Cardiac muscle cell (in vitro differentiated cells and primary cell): ENCODE measurements at places on chromosomes 4 and X. TPM values are rescaled to one million over a fixed set of nuclear protein-coding genes. Genes with fewer than 3 reads are reported as not detected.

UBA1 gene
- 324 and 386 TPM in 2 replicates for total RNA-seq

MAGEA2 gene
- total RNA-seq = 0.14 TPM in 1 of 2 replicates, not detected in the other

IL2 gene
- total RNA-seq = not detected in 2 replicates

AADAT gene
- 8.9 and 10.2 TPM in 2 replicates for total RNA-seq

- no peaks in the 10 kb centered on the region for H3K27me3 ChIP-seq
- no peak overlapping the region for H3K4me3 ChIP-seq
- peak; percentile 92 for DNase-seq
- peaks cover 21% of the 10 kb centered on the region for H3K36me3 ChIP-seq
These were observed 41.8 kb downstream of the RBBP7 start for GRCh38 chrX:16828124-16828908.

DNA sequence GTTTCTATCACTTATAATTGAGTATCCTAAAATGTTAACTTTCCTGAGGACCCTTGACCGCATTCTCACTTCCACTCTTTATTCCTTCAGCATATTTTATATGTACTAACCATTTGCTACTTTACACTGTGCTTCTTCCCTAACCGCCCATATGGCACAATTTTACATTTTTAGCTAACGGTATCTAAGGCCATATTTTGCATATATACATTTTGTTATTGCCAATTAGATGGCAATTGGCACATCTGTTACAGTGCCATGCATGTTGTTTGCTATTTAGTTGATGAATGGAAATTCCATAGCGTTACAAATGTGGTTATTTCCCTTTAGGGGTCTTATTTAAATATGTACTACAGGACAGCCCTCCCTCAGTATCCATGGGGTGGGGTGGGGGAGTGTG lies 20.0 kb upstream of the OTUD4 start:
- no peaks in the 10 kb centered on the region for H3K27me3 ChIP-seq
- H3K4me1 ChIP-seq = no peaks in the 10 kb centered on the region
- no peak overlapping the region for H3K27ac ChIP-seq
- no peaks in the 10 kb centered on the region for H3K36me3 ChIP-seq

GRCh38 chr4:158243071-158243470 lies 32.8 kb downstream of the TMEM144 start:
- H3K27me3 ChIP-seq = no peaks in the 10 kb centered on the region
- no peaks in the 10 kb centered on the region for H3K4me1 ChIP-seq
- no peak for DNase-seq
- no peaks in the 10 kb centered on the region for H3K36me3 ChIP-seq
- H3K27ac ChIP-seq = no peak overlapping the region

DNA sequence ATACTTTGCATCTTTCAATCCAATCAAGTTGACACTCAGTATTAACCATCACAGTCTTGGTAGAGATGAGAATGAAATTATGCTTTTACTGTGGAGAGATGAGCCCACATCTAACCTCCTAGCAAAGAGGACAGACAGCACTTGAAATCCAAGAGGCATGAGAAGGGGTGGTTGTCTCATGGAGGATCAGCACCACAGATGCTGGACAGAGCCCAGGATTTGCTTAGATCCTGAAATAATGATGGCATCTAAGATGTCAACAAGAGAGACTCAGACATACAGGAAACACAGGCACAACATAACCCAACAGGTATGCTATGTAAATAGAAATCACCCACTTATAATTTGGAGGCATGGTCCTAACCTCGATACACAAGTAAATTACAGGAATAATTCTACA lies 74.3 kb upstream of the VCX2 start:
- no peaks in the 10 kb centered on the region for H3K4me1 ChIP-seq
- no peaks in the 10 kb centered on the region for H3K36me3 ChIP-seq
- no peaks in the 10 kb centered on the region for H3K27me3 ChIP-seq
- no peak overlapping the region for H3K27ac ChIP-seq
- H3K4me3 ChIP-seq = no peak overlapping the region
- DNase-seq = peak; percentile 34

DNA sequence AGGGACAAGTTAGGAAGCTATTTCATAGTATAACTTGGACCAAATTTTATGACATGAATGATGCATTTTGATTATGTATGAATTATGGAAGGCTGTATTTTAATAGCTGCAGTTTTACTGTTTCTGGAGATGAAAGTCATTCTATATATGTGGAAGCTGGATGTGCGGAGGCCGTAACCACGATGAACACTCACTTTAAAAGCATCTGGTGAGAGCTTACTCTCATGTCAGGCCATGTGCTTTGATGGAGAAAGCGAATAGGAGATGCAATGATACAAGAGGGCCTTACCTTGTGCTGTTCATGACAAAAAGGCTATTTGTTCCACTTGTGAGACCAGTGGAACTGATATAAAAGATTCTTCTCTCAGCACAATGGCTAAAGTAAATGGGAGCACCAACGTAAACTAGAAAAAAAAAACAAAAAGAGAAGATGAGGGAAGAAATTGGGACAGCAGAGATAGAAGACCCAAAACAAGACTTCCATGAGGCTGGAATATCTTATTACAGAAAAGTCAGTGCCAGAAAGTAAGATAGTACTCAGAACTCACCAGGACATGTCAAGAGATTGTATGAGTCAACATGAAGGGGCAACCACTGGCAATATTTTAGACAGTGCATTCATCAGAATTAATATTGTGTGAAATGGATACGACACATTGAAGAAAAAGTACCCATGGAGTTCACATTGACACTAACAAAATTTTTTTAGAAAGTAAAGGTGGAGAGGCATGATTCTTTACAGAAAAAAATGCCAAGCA lies 63.3 kb upstream of the GAB1 start:
- no peaks in the 10 kb centered on the region for H3K4me1 ChIP-seq
- no peaks in the 10 kb centered on the region for H3K36me3 ChIP-seq
- no peaks in the 10 kb centered on the region for H3K27me3 ChIP-seq

- no peak overlapping the region for H3K4me3 ChIP-seq
- DNase-seq = no peak
- no peaks in the 10 kb centered on the region for H3K36me3 ChIP-seq
- H3K27ac ChIP-seq = no peak overlapping the region
- H3K27me3 ChIP-seq = no peaks in the 10 kb centered on the region
These were observed 106.5 kb downstream of the NHSL2 start for GRCh38 chrX:72016881-72017783.

DNA sequence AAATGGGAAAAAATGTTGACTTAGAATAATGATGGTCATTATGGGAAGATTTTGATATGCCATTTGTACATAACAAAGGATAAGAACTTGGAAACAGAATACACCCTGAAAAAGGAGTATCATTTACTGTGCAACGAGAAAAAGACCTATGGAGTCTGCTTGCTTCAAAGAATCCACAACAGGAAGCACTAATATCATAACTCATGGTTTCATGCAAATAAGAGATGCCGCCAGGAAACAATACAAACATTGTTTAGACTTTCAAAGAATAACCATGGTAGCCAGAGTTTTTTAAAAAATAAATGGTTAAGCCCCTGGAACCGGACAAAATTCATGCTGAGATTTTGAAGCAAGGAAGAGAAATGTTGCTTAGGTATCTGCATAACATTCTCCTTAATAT lies 139.9 kb upstream of the ETNPPL start:
- H3K36me3 ChIP-seq = no peaks in the 10 kb centered on the region
- no peaks in the 10 kb centered on the region for H3K27me3 ChIP-seq

DNA sequence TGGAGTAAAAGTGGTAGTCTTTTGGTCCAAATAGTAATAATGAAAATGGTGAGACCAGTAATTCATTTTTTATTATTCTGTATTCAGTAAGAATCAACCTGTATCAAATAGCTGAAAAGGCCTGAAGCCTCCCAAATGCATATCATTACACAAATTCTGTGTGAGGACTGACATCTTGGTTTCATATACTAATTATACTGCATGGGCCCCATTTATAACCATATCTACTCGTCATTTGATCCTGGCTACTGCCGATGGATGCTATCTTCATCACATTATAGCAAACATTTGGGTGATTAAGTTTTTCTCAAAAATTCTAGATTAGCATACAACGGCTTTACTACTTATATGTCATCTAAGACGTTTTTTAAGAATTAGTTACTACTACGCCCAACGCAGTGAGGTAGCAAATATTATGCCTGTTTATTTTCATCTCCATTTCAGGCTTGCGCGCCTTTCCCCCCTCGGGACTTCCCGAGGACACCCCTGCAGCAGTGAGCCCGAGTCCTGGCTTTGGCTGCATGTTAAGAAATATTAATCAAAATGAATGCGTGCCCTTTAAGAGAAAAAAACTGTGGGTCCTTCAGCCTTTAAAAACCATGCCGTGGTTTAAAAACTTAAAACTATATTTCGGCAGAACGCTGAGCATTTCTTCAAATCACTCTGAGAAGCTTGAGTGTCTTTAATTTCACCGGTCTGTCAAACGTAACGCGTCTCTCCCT lies 814 bp upstream of the MMAA start:
- peak overlapping the region; percentile 89 for H3K27ac ChIP-seq
- DNase-seq = no peak
- H3K4me1 ChIP-seq = no peaks in the 10 kb centered on the region
- no peaks in the 10 kb centered on the region for H3K36me3 ChIP-seq

DNA sequence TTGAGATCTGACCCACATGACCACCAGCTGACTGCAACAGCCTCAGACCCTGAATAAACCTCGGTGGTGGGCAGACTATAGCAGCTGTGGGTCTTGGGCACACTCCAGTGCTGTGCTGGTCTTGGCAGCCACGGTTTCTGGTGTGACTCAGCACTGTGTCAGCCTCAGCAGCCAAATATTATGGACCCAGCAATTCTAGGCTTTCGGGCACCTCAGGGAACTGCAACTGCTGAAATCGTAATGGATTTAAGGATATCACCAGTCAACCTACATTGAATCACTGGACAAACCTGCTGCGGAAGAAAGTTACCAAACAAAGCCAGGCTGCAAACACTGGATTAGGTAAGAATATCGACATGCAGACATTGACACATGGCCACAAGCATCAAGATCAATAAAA lies 10.5 kb upstream of the UBE2NL start:
- no peak for DNase-seq
- H3K27me3 ChIP-seq = no peaks in the 10 kb centered on the region
- H3K27ac ChIP-seq = no peak overlapping the region
- no peaks in the 10 kb centered on the region for H3K4me1 ChIP-seq
- H3K36me3 ChIP-seq = no peaks in the 10 kb centered on the region

- H3K27me3 ChIP-seq = no peaks in the 10 kb centered on the region
- no peaks in the 10 kb centered on the region for H3K36me3 ChIP-seq
- no peaks in the 10 kb centered on the region for H3K4me1 ChIP-seq
These were observed 9.4 kb upstream of the ADD1 start for GRCh38 chr4:2834001-2834921.
